ENCODE measurements at places on chromosomes 1 and 21.

DNA sequence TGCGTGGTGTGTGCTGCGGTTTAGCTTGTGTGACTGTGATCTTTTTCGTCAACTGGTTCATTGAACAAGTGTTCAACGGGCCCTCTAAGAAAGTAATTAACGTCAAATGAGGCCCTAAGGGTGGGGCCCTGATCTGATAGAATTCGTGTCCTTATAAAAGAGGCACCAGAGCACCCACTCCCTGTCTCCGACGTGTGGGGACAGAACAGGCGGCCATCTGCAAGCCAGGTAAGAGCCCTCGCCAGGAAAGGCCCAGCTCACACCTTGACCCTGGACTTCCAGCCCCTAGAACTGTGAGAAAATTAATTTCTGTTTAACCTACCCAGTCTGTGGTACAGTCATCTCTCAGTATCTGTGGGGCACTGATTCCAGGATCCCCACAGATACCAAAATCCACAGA is 20.4 kb upstream of the SAMD11 start:
- no peak for DNase-seq

DNA sequence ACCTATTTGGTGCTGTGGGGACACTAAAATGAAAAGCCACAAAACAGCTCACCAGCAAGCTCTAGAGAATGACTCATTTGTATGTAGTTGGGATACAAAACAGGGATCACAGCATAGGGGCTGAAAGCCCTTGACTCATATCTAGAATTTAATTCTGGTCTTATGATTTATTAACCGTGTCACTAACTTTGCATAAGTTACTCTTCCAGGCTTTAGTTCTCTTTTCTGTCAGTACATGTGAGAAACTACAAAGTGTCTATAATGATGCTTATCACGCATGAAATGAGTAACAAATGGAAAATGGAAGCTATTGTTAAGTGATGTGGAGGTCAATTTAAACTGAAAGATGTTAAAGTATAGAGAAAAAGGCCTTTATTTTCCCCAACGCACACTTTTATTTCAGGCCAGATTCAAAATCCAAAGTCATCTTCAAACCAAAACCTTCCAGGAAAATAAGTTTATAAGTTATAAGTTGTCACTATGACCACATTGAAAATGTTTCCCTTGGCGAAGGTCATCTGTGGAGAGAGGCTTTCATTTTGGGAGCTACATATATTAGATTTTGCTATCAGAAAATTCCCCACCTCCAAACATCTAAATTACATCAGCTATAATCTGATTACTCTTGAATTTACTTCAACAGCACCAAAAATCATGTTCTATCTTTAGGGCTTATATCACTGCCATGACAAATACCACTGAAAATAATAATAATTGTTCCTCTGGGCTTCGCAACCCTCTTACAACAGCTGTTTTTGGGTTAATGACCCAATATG is 430.5 kb downstream of the MRPL39 start:
- DNase-seq = no peak

GRCh38 chr21:19987671-19988070 is 1010.5 kb upstream of the NCAM2 start:
- DNase-seq = no peak

- no peak for DNase-seq
Measured at GRCh38 chr1:89939693-89940438, 55.0 kb upstream of the ZNF326 start.

DNA sequence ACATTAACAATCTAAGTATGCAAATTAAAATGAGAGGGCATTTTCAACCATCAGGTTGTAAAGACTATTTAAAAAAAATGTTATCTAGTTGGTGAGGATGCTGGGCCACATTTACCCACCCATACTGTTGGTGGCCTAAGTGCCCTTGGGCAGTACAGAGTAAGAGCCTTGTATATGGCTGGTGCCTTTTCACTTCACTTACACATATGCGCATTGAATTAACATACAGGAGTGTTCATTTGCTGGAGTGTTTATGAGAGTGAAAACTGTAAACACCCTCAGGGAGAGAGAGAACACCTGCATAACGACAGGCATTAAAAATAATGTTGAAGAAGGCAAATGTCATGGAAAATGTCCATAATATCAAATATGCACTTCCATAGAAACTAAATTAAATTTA is 427.1 kb downstream of the PCP4 start:
- DNase-seq = no peak

DNA sequence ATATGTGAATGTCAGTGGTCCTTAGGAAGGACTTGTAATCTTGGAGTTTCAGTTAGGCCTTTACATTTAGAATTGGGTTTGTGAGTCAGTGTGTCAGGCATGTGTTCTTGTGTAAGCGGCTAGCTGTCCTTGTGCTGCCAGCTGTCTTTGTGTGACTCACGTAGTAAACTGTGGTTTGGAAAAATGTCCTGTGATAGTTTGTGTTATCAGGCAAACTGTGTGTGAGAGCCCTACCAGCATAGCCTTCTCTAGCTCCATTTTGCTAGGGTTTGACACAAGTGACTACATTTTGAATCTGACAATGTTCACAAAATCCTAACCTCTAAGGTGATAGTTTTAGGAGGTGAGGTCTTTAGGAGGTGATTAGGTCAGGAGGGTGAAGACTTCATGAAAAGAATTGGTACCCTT is 6.9 kb upstream of the SLC35D1 start:
- no peak for DNase-seq

GRCh38 chr1:39732730-39733129 is 6.0 kb upstream of the PPIE start:
- DNase-seq = no peak

GRCh38 chr21:23725576-23725975 is 1881.7 kb downstream of the MRPL39 start:
- DNase-seq = no peak

GRCh38 chr21:40231979-40232378 is 364.7 kb downstream of the PCP4 start:
- DNase-seq = no peak

- DNase-seq = no peak
Measured at GRCh38 chr1:37323486-37324377, 150.6 kb upstream of the ZC3H12A start.

DNA sequence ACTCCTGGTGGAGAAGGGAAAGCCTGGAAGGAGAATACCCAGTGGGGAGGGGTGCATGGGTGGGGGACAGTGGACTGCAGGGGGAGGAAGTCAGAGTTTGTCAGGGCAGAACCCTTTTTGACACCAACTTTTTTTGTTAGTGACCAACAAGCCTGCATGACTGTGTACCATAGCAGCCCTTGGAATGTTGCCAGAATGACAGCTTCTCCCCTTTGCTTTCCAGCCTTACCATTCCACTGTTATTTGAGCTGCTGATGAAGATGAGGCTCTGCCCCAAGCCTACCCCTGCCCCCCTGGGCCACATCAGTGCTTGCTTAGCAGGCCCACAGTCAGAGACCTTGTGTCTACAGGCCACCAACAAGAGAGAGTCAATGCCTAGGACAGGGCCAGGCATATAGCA is 341.2 kb downstream of the HHAT start:
- no peak for DNase-seq

DNA sequence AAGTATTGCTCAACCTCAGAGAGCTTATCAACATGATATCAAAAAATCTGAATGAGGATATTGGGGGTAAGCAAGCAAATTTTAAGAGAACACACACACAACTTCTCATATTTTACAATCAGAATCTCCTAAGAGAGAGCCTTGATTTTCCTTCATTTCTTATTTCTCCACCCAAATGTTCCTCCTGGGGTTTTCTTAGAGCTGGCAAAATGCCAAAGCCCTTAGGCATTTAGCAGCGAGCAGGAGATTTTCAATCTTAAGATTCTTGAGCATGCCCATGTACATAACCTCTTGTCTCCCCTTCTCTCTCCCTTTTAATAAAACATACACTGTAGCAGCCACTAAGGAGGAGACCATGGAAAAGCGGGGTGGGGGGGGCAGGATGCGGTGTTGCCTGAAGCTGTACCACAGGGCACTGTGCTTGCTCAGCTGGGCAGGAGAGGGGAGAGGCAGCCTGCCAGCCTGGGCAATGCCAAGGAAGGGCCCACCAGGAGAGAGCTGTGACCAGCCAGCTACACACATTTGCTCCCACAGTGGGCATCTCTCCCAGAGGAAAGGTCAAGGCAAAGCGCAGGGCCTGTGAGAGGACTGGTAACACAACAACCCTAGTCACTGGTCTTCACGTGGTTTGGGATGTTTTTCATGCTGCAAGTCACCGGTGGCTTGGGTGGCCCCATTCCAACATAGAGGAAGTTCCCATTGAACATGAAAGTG is 4.3 kb downstream of the BRINP2 start:
- no peak for DNase-seq

GRCh38 chr1:83682132-83682531 is 316.8 kb downstream of the TTLL7 start:
- DNase-seq = no peak

DNA sequence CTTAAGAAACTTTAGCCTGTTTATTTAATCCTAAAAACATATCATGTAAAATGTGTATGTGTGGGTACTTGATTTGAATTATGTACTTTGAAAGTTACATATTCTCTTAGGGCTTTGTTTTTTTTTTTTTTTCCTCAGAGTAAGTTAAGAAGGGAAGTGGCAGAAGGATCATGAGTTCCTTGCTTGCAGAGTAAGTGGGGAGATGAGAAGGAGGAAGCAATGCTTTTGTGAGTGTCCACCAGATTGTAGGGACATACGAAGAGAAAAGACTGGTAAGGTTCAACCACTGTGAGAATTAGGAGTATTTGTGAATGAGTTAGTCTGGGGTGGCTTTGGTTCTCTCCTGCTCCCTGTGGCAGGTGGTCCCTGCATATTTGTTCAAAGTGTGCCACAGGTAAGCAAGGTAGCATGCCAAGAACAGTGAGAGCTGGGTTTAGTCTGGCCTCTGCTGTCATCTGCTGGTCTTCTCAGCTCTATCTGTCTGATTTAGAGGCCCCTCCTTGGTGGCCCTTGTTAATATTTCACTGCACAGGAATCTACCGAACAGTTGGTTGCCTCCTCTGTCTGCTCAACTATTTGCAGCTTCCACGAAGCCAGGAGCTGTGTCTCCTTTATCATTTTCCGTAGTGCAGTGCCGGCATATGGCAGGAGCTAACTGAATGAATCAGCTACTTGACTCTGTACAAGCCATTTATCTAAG is 9.5 kb downstream of the DNM3 start:
- no peak for DNase-seq

DNA sequence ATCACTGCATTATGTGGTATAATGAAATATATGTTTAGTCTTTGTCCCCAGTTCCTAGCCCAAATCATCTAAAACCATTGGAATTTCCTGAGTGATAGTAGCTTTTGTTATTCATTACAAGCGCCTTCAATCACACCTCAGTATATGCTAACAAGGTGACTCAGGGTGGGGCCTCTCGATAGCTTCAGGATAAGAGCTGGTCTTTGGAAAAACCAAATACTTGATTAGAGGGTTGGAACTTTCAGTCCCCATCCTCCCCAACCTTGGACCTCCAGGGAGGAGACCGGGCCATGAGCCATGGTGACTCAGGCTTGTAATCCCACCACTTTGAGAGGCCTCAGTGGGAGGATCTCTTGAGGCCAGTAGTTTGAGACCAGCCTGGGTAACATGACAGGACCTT is 5.1 kb upstream of the BRDT start:
- DNase-seq = no peak

- no peak for DNase-seq
Measured at GRCh38 chr1:31239653-31240241, at the start of gene NKAIN1. NKAIN1 (minus strand) TSS chr1:31239887; CDS start chr1:31239547, 340 bp downstream.

DNA sequence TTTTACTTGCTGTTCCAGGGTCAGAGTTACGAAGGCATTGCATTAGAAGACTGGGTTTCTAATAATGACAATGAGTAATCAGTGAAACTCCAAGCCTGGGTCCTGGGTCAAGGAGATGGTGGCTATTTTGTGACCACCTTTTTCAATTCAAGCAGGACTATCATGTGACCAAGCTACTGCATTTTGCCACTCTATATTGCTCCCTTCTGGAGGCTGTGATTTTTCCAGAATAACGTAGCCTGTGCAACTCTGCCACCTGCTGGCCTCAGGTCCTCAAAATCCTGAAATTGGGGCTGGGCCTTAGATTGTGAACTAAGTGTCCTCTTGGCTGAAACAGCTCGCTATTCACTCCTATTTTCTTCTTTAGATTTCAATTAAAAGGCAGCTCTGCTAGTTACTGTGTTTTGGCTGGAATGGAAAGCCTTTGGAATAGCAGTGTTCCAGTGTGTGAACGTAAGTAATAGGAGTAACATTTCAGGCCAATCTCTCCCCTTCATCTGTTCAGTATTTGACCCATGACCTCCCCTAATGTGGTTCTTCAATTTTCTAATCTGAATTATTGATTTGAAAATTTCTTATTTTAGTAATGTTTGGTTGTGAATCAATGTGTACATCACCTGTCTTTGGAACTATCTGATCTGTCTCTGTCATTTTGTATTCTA is 52.9 kb upstream of the CD46 start:
- no peak for DNase-seq

GRCh38 chr1:93323185-93323820 is 22.4 kb upstream of the DR1 start:
- no peak for DNase-seq

- DNase-seq = no peak
Measured at GRCh38 chr1:172775606-172776005, 116.7 kb downstream of the FASLG start.

DNA sequence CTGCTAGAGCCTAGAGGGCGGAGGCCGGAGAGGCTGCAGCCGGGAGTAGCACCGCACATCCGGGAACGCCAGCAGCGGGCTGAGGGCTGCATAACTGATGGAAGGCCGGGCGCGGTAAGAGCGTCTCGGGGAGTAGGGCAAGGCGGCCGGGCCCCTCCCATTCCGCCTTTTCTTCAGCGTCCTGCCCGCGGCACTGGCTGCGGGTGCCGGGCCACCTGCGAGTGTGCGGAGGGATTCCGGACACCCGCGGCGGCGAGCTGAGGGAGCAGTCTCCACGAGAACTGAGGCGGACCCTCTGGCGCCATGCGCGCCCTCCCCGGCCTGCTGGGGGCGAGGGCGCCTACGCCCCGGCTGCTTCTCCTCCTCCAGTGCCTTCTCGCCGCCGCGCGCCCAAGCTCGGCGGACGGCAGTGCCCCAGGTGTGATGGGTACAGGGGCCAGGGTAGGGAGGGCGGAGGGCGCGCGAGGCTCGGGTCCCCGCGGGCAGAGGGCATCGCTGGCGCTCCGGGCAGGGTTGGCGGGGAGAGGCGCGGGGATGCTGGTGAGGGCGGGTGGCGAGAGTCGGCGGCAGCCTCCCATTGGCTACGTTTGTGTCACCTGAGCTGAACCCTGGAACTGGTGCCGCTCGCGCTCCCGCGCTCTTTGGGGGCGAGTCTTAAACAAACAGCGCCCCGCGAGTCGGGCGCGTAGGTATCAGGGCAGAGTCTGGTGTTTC is 334.4 kb downstream of the SRGAP2C start:
- peak; percentile 72 for DNase-seq

DNA sequence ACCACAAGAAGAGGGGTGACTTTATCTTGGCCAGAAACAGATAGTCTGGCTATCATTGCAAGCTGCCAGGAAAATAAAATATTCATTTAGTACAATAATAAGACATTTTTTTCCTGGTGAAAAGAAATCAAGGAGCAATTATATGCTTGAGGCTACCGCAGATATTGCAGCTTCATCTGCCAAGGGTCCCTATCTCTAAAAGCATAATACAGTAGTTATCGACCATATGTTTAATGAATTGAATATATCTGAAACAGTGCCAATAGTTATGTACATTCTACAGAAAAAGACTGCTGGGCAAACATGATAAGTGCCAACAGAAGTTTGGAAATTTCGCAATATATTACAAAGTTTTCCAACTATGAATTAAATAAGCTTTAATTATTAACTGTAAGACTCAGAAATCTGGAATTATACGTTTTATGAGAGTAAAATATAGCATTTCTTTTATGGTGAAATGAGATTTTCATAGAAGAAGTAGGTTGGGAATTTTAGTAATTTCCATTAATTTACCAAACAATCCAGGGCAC is 561.1 kb upstream of the ZP4 start:
- DNase-seq = no peak
